ENCODE measurements at places on chromosomes 1 and 21.
A peak's percentile ranks its signal among the peaks of the same experiment; 100 is the strongest.

DNA sequence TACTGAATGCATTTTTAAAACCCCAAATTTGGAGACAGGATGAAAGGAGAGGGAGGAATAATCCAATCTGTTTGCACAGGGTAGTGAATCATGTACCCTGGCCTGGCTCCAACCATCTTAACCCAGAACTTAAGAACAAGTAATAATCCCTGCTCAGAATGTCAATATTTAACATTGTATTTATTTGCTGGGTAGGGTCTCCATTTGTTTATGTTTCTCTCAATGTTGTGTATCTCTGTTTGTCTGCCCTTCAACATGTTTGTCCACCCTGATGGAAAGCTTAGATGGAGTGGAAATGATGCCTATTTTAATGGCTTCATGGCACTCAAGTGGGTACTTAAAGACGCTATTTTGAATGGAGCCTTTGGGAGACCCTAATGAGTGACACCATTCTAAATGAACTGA lies 54.4 kb upstream of the CDC42BPA start:
- DNase-seq, result no peak

DNA sequence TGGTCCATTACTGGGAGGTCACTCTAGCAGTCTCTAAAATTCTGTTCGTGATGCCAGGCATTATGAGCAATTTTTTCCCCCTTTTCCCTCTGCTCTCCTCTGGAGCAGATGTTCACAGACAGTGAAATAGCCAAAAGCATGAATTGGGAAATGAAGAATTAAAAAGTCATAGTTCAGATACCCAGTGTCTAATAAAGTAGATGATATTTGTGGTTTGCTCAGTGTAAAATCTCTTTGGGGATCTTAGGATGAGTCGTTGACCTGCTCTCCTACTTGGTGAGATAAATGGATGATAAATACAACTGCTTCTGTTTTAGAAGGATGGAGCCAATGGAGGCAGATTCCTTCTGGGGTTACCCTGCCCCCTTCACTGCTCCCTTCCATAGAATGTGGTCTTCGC lies 56.3 kb downstream of the KIAA0040 start:
- DNase-seq, result no peak

DNA sequence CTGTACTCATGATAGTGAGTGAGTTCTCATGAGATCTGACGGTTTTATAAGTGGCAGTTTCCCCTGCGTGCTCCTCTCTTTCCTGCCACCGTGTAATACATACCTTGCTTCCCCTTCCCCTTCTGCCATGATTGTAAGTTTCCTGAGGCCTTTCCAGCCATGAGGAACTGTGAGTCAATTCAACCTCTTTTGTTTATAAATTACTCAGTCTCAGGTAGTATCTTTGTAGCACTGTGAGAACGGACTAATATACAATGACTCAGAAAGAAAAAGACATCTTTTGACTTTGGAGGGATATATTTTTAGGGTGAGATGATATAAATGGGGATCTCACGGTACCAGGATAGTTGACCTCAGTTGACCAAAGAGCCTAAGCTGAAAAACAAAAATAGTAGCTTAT lies 74.7 kb upstream of the BACH1 start:
- DNase-seq, result no peak

GRCh38 chr21:15809065-15809464 lies 79.3 kb downstream of the USP25 start:
- DNase-seq, result no peak

GRCh38 chr21:37208056-37208721 lies 58.9 kb downstream of the VPS26C start:
- DNase-seq, result peak; percentile 87

DNA sequence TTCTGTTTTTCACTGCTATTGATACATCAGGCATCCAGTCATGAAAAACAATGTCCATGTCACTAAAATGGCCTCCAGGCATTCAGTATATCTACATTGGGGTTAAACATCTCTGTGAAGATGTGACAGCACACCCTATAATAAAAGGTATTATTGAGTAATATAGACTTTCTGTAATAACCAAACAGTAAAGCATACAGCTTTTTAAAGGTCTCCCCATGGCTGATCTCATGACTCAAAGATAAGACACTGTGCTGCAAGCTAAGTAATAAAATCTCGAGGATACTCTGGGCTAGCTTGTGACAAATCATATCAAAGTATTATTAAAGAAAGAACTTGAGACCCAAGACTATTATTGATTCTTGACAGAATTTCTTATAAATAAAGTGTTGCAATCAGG lies 613.1 kb upstream of the PKN2 start:
- no peak for DNase-seq

GRCh38 chr1:36879613-36880012 lies 154.7 kb downstream of the GRIK3 start:
- peak; percentile 55 for DNase-seq

DNA sequence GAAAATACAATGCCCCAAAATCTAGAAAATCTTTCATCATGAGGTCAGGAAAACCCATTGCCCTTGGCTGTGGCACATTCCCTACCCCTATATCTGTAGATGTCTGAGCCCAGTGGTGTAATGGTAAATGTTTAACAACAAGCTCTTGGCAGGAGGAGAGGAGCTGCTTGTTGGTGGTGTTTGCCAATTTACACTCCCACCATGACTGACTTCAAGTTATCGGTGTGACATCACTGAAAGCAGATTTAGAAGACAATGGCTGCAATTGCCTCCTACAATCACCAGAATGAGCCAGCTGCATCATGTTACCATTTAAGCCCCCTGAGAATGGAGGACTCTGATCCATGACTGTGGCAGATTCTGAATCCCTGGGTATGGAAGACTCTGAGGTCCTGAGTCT lies 70.9 kb downstream of the SDC3 start:
- no peak for DNase-seq

DNA sequence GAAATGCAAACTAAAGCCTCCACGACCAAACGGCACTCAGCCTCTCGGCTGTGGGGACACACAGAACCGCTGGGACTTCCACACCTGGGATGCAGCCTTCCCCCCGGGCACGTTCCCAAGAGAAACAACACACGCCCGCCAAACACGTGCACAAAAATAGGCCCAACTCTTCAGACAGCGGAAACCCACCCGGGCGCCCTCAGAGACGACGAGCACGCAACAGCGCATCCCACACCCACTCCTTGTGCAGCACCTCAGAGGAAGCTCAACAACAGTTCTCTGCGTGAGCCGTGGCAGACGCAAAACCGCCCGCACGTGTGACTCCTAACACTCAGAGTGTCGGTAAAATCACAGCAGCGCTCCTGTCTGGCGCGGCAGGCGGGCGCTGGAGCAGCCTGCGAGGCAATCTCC lies 5.3 kb downstream of the C1orf159 start:
- DNase-seq, result no peak

DNA sequence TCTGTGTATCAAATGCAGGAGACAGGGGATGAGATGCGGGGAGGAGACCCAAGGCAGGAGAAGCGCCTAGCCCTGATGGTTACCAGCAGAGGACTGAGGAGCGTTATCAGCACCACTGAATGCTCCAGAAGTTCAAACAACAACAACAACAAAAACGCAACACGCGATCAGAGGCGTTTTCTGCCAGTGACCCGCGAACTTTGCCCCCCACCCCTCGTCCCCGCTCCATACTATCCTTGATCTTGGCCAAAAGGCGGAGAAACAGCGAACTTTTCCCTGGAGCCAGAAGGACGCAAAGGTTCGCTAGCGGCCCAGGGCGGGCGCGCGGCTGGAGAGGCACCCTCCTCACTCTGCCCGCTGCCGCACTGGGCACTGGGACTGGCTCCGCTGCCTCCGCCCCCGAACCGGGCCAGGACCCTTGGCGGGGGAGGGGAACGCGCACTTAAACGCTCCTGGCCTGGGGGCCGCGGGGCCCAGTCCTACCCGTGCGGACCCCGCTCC lies 699 bp downstream of the ECHDC2 start:
- DNase-seq, result no peak

- DNase-seq, result no peak
Measured at GRCh38 chr1:37932759-37933158, 14.1 kb downstream of the INPP5B start.

Measured in coronary artery (tissue), 2 donors.